ENCODE measurements at places on chromosomes 3 and 15.

- H3K27ac ChIP-seq, result no peak overlapping the region
- H3K4me1 ChIP-seq, result peaks cover 24% of the 10 kb centered on the region
- no peak for DNase-seq
- no peaks in the 10 kb centered on the region for H3K27me3 ChIP-seq
- no peak overlapping the region for H3K4me3 ChIP-seq
- peaks cover 3% of the 10 kb centered on the region for H3K36me3 ChIP-seq
Observed at GRCh38 chr3:113165841-113166240, 45.5 kb upstream of the BOC start.

DNA sequence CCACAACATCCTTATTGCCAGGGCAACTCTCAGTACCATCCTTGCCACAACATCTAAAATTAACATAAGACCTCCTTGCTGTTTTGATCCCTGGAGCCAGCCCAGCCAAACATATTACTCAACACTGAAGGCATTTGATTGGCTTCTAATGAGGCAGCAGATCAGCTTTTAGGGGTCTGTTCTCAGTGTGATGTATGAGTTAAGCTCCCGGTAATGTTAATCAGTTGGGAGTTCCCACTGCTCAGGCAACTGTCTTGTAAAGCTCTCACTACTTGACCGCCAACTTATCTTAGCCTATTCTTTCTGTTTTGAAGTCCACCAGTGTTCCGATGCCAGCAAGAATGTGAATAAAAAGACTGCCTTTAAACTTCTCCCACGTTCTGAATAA is 158.9 kb downstream of the FOXB1 start:
- H3K4me1 ChIP-seq, result peaks cover 17% of the 10 kb centered on the region
- H3K27ac ChIP-seq, result no peak overlapping the region
- H3K36me3 ChIP-seq, result no peaks in the 10 kb centered on the region
- peaks cover 2% of the 10 kb centered on the region for H3K27me3 ChIP-seq
- no peak for DNase-seq

GRCh38 chr15:49507261-49507660 is 84.2 kb downstream of the FGF7 start:
- DNase-seq, result no peak
- H3K27ac ChIP-seq, result no peak overlapping the region
- H3K4me3 ChIP-seq, result no peak overlapping the region
- H3K36me3 ChIP-seq, result peaks cover 10% of the 10 kb centered on the region
- no peaks in the 10 kb centered on the region for H3K27me3 ChIP-seq

GRCh38 chr3:7209098-7209497 is 348.2 kb downstream of the GRM7 start:
- no peaks in the 10 kb centered on the region for H3K4me1 ChIP-seq
- no peaks in the 10 kb centered on the region for H3K36me3 ChIP-seq
- DNase-seq, result no peak
- no peak overlapping the region for H3K4me3 ChIP-seq
- no peaks in the 10 kb centered on the region for H3K27me3 ChIP-seq

- peaks cover 12% of the 10 kb centered on the region for H3K27me3 ChIP-seq
- DNase-seq, result no peak
- no peaks in the 10 kb centered on the region for H3K36me3 ChIP-seq
Observed at GRCh38 chr3:27756877-27757276, 34.8 kb upstream of the EOMES start.

DNA sequence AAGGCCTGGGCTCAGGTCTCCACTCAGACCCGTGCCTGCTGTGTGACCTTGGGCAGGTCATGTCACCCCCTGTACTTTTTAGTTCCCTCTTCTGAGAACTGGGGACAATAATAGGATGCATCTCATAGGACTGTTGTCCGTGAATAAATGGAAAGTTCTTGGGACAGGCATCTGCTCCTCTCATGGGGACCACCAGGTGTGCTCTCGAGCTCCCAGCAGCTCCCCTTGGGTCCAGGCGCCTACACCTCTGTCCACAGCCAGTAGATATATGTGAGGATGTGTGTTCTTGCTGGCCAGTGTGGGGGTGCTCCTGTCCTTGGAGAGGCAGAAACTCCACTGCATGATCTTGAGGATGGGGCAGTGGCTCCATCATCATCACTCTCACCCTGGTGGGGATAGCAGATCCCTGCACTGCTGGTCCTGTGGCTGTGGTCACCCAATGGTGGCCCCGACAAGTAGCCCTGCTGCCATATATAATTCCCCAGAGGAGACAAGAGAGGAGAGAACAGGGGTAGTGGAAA is 257.6 kb upstream of the TLE3 start:
- H3K27me3 ChIP-seq, result no peaks in the 10 kb centered on the region
- H3K4me1 ChIP-seq, result peaks cover 59% of the 10 kb centered on the region
- H3K36me3 ChIP-seq, result no peaks in the 10 kb centered on the region
- no peak overlapping the region for H3K4me3 ChIP-seq
- H3K27ac ChIP-seq, result peak overlapping the region; percentile 71

GRCh38 chr3:18112674-18113375 is 312.3 kb downstream of the SATB1 start:
- H3K36me3 ChIP-seq, result peaks cover 4% of the 10 kb centered on the region
- H3K27me3 ChIP-seq, result no peaks in the 10 kb centered on the region
- DNase-seq, result no peak
- H3K4me1 ChIP-seq, result peaks cover 26% of the 10 kb centered on the region

DNA sequence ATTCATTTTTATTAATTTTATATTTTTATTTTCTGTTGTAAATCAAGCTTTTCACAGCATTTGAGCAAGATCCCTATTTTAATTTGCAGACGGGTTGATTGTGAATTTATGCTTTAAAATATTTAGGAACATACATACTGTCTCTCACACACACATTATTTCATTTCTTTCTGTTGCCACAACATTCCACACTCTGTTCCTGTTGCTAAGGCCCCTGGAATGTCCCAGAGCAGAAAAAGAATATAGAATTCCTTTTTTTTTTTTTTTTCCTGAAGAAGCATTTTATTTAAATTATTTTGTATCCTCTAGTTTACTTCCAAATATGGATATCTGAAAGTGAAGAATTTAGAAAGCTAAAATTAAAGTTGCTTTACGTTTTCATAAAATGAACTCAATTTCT is 36.8 kb upstream of the SCAANT1 start:
- DNase-seq, result no peak
- H3K36me3 ChIP-seq, result peaks cover 10% of the 10 kb centered on the region
- peak overlapping the region; percentile 64 for H3K27ac ChIP-seq

DNA sequence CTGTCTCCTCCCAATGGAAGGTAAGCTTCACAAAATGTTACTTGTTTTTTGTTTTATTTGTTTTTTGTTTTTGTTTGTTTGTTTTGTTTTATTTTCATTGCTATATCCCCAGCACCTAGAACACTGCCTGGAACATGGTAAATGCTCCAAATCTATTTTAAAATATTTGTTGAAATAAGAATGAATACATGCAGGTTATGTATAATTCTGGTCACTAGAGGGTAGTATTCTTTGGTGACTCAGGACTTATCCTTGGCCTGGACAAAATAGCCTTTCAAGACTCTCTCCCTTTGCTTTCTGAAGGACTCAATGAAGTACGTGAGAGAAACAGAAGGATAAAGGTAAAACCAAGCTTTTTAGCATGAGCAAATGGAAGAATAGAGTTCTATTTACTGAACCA is 46.9 kb upstream of the PPP2R3A start:
- no peaks in the 10 kb centered on the region for H3K27me3 ChIP-seq
- H3K4me1 ChIP-seq, result no peaks in the 10 kb centered on the region
- no peak overlapping the region for H3K4me3 ChIP-seq
- no peak for DNase-seq
- no peaks in the 10 kb centered on the region for H3K36me3 ChIP-seq

DNA sequence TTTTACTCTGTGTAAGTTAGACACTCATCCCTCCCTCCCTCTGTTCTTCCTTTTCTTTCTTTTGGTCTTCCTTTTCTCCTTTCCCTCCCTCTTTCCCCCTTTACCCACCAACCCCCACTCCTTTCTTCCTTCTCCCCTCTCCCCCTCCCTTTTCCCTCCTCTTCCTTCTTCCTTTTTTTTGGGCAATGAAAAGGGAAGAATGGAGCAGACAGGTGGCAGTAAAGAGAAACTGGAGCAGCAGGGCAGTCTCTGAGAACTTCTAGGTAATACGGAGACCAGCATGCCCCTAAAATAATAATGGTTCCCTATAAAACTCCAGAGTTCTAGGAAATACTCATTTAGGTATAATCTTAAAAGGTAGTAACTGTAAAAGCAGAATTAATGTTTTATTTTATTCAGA is 11.4 kb upstream of the GPR171 start:
- H3K4me1 ChIP-seq, result peaks cover 38% of the 10 kb centered on the region
- H3K4me3 ChIP-seq, result no peak overlapping the region
- DNase-seq, result no peak
- H3K27me3 ChIP-seq, result no peaks in the 10 kb centered on the region
- no peaks in the 10 kb centered on the region for H3K36me3 ChIP-seq

DNA sequence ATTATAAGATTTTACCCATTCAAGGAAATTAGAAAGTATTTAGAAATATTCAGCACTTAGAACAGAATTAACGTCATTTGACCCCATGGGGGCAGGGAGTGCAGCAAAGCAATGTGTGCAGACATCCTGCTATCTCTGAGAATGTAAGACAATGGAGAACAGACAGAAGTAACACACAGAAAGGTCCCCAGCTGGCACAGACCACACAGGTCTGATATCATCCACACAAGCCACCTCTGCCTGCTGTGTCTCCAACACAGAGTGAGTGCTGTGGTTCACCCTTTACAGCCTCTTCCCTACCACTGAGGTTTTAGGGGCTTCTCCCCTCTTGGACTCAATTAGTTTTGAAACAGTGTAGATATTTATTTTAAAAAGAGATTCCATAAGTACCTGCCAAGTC is 16.1 kb downstream of the TXNRD3 start:
- H3K4me3 ChIP-seq, result no peak overlapping the region
- H3K27ac ChIP-seq, result no peak overlapping the region
- H3K27me3 ChIP-seq, result no peaks in the 10 kb centered on the region
- no peaks in the 10 kb centered on the region for H3K4me1 ChIP-seq

DNA sequence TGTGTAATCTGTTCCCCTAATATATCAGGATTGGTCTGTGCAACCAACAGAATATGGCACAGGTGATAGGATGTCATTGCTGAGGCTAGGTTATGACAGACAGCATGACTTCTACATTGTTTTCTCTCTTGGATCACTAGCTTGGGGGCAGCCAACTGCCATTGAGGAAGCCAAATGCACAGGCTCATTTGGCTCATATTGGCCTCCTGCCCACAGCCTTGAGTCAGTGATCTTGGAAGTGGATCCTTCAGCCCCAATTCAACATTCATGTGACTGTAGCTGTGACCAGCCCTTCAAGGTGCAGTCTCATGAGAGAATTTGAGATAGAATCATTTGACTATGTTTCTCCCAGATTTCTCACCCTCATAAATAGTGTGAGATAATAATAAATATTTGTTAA is 675.6 kb downstream of the GRM7 start:
- no peaks in the 10 kb centered on the region for H3K4me1 ChIP-seq
- H3K4me3 ChIP-seq, result no peak overlapping the region
- no peak overlapping the region for H3K27ac ChIP-seq
- no peaks in the 10 kb centered on the region for H3K36me3 ChIP-seq
- peaks cover 4% of the 10 kb centered on the region for H3K27me3 ChIP-seq
- no peak for DNase-seq

DNA sequence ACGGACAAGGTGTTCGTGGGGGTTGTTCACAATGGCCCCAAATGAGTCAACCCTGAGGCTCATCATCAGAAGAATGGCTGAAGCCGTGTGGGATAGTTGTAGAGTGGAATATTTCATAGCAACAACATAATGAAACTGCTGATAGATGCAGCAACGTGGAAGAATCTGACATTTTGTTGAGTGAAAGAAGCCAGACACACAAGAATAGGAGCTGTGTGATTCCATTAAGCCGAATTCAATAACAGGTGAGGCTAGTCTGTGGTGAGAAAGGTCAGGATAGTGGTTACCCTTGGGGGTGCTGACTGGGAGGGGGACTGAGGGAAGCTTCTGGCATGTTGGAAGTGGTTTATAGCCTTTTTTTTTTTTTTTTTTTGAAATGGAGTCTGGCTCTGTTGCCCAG is 144.0 kb downstream of the SMAD6 start:
- DNase-seq, result no peak
- peak overlapping the region; percentile 94 for H3K27ac ChIP-seq
- H3K36me3 ChIP-seq, result no peaks in the 10 kb centered on the region
- H3K27me3 ChIP-seq, result no peaks in the 10 kb centered on the region
- peaks cover 76% of the 10 kb centered on the region for H3K4me1 ChIP-seq

DNA sequence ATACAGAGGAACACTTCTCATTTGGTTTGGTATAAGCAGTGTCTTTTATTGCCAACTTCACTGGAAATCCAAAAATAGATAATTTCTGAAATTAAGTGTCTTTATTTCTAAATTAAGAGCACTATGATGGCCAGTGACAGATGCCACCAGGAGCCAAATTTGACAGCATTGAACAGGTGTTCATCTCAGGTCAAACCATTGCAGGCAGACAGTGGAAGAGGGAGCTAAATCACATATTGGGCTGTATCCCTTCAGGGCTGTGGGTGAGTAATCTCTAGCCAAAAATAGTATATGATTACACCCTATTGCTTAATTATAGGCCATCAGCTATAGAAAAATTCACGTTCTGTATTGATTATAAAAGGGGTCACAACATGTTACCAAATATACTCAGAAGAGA is 457.7 kb downstream of the NAALADL2 start:
- H3K4me1 ChIP-seq, result peaks cover 9% of the 10 kb centered on the region
- H3K4me3 ChIP-seq, result no peak overlapping the region
- H3K27ac ChIP-seq, result no peak overlapping the region
- no peak for DNase-seq
- no peaks in the 10 kb centered on the region for H3K36me3 ChIP-seq

DNA sequence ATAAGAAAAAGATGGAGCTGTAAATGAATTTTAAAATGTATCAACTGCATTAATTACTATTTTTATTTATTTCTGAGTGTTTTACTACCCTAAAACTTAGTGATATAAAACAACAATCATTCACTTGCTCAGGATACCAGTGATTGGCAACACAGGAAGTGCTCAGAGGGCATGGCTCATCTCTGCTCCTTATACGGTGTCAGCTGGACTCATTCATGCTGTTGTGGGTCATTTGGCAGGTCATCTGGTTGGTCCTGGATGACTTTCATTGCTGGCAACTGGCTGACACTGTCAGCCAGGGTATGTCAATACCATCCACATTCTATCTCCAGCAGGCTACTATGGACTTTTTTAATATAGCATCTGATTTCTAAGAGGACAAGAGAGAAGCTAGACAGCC is 689.6 kb upstream of the NECTIN3 start:
- H3K4me3 ChIP-seq, result no peak overlapping the region
- H3K36me3 ChIP-seq, result no peaks in the 10 kb centered on the region
- no peak overlapping the region for H3K27ac ChIP-seq
- no peaks in the 10 kb centered on the region for H3K27me3 ChIP-seq

DNA sequence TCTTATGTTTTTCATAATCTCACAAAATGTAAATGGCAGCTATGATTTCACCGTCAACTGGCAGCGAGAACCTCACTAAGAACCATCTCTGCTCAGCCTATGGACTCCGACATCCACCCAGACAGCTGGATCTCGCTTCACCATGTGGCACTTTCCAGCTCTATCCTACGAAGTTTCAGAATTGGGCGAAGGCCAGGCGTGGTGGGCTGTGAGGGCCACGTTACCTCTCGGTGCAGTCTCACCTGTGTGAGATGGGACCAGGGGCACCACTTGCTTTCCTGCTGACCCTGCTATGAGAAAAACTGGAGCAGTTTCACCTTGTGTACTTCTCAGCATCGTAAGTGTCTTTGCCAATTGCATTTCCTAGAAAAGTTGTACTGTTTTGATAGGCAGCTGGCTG is 32.3 kb downstream of the CHDH start:
- no peaks in the 10 kb centered on the region for H3K36me3 ChIP-seq
- DNase-seq, result peak; percentile 9
- no peak overlapping the region for H3K27ac ChIP-seq
- H3K4me1 ChIP-seq, result no peaks in the 10 kb centered on the region
- H3K4me3 ChIP-seq, result no peak overlapping the region

Data from mesothelial cell of epicardium (in vitro differentiated cells).